ENCODE measurements at places on chromosomes 3 and 15. TPM values are rescaled to one million over a fixed set of nuclear protein-coding genes. Genes with fewer than 3 reads are reported as not detected.

- no peak for DNase-seq
Measured at GRCh38 chr3:11091088-11091590, 63.2 kb upstream of the HRH1 start.

GRCh38 chr3:139427283-139428060 lies 38.0 kb upstream of the COPB2 start:
- DNase-seq, result no peak

GRCh38 chr15:71256934-71257664 lies 141.8 kb downstream of the THSD4 start:
- no peak for DNase-seq

GRCh38 chr3:183073839-183074238 lies 25.5 kb downstream of the MCCC1 start:
- DNase-seq, result no peak

The ANKRD63 gene
- total RNA-seq, result 0.35 TPM

The CPA3 gene
- total RNA-seq, result 1.1 TPM

The SMC4 gene
- 153 TPM for total RNA-seq

The TUSC7 gene
- not detected for total RNA-seq

The ECE2 gene
- not detected for total RNA-seq

The ARRDC4 gene
- 0.37 TPM for total RNA-seq

Measured in CD4-positive, CD25-positive, alpha-beta regulatory T cell (primary cell).